ENCODE measurements at places on chromosomes 1 and 21.
A peak's percentile ranks its signal among the peaks of the same experiment; 100 is the strongest.

- no peak for DNase-seq
These were observed 4.0 kb downstream of the OSCP1 start for GRCh38 chr1:36446271-36446670.

DNA sequence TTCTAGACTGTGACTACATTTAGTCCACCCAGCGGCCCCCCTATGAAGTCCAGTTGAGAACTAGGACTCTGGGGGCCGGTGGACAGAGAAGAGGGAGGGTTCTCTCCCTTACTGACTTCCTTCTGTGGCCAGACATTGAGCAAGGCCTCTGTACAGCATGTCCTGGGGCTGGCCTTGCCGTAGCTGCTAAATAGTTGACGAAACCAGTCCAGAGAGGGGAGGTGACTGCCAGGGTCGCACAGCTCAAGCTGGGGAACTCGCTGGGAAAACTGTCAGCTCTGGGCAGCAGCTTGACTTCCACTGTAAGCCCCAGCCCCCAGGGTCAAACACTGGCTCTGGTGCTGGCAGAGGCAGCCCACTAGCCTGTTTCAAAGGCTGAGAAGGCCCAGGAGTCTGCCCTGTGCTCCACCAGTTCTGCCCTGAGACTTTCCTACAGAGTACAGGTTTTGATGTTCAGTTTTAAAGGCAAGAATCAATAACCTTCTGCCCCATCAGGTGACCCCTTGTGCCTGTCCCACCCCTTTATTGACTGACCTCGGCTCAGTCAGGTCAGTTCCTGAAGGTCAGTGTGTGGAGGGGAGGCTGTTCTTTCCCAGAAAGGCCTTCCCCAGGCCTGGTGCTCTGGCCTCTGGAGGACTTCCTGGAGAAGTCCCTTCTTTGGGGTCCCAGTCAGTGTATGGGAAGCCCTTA lies 14.1 kb downstream of the PCSK9 start:
- DNase-seq, result no peak

DNA sequence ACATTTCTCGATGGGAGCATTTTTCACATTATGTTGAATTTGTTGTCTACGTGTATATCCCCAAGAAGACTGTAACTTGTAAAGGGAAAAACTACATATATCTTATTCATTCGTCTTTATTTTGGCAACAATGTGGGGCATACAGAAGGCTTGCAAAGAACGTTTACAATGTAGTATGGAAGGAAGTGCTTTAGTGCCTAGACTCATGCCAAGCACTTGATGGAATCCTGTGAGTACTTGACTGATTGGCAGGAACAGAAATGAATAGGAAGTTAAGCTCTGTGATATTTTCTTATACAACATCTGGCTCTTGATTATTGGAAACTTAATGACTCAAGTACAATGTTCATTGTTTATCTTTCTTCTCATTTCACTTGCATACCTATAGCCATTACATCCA lies 284.4 kb downstream of the LRRC7 start:
- DNase-seq, result no peak

DNA sequence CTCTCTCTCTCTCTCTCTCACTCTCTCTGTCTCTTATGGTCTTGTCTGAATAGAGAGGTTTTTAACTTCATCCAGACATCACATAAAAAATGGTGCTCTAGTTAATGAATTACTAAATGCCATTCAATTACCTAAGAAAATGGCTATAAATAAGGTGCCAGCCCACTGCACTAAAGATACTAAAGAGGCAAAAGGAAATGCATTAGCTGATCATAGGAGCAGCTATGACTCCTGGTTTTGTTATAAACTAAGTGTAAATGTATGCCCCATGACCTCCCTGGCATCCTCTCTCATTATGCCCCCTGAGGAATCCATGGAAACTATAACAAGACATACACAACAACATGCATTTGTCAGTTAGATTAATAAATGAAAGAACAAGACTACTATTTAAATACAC lies 57.5 kb upstream of the PDC start:
- DNase-seq, result no peak

- peak; percentile 39 for DNase-seq
These were observed 77.6 kb downstream of the XCL2 start for GRCh38 chr1:168466092-168466713.

DNA sequence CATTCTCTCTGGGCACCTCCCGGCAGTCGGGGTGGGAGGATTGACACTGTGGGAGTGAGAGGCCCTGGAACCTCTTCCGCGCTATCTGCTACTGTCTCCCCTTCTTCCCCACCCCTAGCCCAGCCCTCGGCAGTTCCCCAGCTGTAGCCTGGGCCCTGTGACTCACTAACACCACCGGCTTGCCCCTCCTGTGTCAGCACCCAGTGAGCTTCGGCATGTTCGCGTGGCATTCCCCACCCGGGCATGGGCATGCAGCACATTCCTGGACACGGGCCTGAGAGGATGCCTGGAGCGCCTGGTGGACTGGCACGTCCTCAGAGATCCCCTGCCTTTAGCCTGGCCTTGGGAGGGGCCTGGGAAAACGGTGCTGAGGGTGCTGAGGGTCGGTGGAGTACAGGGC lies 1.3 kb downstream of the CDK18 start:
- DNase-seq, result no peak

DNA sequence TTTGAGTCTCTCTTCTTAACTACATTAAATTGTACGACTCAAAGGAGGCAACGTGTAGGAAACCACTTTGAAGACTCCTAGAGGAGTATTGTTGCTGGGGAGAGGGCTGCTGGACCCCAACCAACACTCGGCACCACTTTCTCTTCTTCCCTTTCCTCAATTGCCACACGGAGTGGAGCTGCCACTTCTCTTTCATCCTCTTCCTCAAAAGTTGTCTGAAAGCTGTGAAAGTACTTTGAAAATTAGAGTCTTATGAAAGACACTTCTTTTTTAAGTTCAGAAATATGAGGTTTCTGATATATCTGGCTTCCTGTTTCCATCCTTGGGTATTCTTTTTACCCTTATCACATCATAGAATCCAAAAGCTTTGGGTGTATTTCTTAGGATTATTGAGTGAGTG lies 59.5 kb downstream of the MRPS6 start:
- no peak for DNase-seq

DNA sequence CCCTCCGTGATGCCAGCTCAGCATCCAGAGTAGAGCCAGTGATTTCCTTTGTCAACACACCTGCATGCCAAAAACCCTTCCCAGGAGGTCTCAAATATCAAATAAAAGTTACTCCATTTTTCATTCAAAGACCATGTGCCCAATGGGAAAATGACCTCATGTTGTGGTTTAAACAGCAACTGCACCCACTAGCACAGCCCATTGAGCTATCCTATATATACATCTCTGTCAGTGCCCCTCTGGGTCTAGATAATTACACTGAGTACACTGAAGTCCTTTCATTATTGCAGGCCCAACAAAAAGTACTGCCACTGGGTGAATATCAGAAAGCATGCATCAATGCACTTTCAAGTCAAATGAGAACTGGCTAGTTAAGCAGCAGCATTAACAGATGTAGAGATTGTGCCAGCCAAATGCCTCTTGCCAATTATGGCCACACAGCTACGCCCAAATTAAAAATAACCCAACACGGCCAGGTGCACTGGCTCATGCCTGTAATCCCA lies 117.7 kb downstream of the SLC45A1 start:
- no peak for DNase-seq

DNA sequence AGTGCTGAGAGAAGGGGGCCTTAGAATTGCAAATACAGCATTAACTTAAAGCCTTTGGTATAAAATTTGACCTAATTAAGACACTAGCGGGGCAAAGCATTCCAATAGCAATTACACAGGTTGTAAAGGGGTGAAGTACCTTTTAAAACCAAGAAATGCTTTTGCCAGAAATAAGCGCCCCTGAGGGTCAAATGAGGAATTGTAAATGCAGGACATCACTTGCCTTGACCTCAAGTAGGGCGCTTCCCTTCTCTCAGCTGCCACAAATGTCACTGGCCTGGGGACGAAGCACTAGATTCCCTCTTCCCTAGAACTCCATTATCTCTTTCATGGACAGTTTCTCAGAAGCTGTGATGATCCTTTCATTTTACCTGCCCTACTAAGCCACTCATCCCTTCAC lies 48.3 kb downstream of the SEC16B start:
- DNase-seq, result no peak

DNA sequence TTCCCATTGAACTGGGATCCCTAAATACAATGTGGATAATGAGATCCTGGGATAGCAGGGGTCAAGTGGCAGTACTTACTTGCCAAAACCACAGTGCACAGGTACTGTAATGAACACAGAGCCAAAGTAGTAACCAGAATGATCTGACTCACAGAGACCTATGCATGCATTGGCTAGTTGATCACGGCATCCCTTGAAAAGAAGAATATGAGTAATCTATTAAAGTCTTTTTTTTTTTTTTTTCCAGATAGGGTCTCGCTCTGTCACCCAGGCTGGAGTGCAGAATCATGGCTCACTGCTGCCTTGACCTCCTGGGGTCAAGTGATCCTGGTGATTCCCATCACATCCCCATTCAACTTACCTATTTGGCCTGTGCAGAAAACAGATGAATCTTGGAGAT lies 29.4 kb upstream of the EIF4G3 start:
- DNase-seq, result no peak

- DNase-seq, result no peak
These were observed 69.7 kb downstream of the CC2D1B start for GRCh38 chr1:52296345-52296744.

GRCh38 chr21:21851657-21852056 lies 853.4 kb downstream of the NCAM2 start:
- DNase-seq, result no peak

DNA sequence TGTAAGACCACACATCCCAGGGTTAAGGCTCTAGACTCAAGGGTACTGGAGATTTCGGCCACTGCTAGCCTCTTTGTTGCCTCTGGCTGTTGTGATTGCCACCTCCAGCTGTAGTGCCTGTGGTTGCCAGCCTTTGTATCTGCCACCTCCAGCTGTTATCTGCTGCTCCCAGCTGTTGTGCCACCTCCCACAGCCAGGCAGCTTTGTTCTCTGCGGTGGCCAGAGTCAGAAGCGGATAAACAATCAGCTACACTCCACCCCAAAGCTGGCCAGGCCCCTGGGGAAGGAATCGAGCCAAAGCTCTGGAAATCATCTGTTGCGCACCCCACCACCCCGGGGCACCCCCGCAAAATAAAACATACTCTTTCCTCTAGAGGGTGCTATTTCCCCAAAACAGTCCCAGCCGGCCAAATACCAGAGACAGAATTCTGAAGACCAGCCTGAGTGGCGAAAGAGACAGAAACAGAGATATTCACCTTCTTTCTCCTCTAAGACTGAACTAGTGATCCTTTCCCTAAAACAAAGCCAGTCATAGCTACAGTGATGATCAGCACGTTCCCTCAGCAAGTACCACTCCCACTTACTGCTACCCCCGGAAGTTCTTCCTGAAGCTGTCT lies 14.8 kb upstream of the PIGM start:
- peak; percentile 18 for DNase-seq

- no peak for DNase-seq
These were observed 15.7 kb downstream of the ATPAF1 start for GRCh38 chr1:46652321-46653100.

- DNase-seq, result no peak
These were observed 9.3 kb downstream of the MIA3 start for GRCh38 chr1:222627232-222627631.

GRCh38 chr1:112714313-112715263 lies 544 bp downstream of the PPM1J start:
- DNase-seq, result peak; percentile 27

DNA sequence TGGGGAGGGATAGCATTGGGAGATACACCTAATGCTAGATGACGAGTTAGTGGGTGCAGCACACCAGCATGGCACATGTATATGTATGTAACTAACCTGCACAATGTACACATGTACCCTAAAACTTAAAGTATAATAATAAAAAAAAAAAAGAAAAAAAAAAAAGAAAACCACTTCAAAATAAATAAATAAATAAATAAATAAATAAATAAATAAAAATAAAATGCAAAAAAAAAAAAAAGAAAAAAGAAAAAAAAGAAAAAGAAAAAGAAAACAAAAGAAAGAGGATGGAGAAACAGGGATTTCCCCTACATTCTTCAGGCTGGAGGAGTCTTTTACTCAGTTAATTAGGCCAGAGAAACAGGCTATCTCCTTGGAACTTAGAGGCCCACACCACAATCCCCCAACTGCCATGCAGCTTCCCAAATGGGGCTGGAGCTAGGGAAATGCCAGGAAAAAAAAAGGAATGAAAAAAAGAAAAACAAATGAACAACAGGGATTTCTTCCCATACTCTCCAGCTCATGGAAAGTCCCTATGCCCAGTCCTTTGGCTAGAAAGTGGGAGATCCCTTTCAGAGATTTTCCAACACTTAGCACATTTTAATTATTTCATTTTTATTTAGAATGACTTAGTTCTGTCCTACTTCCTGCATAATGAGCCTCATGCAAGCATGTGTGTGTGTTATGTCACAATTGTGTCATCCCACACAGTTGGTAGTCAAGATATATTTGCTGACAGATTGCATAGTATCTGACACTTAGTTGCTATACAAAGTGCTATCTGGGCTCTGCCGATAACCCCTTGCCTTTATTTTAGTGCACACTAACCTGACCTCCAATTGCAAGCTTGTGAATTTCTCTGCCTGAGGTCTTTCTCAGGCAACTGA lies 486.4 kb downstream of the PLPP3 start:
- DNase-seq, result no peak

DNA sequence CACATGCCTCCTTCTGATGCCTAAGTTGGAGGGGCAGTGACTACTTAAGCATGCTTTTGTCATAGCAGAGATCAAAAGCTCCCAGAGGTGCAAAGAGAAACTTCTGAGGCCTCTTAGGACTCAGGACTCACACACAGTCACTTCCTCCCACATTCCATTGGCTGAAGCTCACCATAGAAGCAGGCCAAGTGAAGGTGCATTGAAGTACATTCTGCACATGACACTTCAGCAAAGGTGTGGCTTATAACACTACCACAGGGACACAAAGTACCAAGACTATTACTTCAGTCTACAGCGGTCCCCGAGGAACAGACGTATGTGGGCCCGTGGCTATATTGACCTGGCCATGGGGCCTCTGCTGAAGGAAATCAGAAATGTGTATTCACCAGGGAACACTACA lies 2.5 kb upstream of the POGK start:
- DNase-seq, result no peak

- no peak for DNase-seq
These were observed 43.8 kb downstream of the DDR2 start for GRCh38 chr1:162676087-162676486.

DNA sequence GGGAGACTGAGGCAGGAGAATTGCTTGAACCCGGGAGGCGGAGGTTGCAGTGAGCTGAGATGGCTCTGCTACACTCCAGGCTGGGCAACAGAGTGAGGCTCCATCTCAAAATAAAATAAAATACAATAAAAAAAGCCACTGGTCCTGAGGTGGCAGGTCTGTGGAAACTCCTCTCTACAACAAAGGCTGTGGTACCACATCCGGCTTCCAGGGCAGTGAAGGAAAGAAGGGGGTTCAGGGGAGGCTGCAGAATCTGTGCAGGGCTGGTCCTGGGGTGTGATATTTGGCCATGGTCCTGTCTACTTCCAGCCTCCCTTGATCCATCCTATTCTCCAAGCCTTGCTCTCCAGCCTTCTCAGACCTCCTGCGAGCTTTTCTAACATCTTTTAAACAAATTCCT lies 731 bp upstream of the ZNF683 start:
- DNase-seq, result no peak

GRCh38 chr1:29417147-29417858 lies 181.0 kb downstream of the PTPRU start:
- DNase-seq, result no peak
